ENCODE measurements at places on chromosomes 16 and 17.

DNA sequence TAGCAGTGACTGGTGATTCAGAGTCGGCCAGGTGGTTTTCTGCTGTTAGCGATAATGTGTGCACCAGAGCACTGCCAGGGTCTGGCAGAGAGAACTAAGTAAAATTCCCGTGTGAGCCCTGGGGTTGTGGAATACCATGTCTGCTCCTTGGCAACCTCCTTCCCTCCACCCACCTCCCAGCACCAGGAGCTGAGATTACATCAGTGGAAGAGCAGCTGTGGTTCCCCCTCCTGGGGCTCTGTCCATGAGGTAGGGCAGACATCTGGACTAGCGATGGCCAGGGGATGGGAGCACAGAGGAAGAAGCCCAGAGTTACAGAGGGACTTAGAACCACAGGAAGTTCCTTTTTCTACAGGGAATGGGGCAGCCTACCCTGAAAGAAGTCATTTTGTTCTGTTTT is 15.8 kb downstream of the CLEC10A start:
- DNase-seq = no peak

DNA sequence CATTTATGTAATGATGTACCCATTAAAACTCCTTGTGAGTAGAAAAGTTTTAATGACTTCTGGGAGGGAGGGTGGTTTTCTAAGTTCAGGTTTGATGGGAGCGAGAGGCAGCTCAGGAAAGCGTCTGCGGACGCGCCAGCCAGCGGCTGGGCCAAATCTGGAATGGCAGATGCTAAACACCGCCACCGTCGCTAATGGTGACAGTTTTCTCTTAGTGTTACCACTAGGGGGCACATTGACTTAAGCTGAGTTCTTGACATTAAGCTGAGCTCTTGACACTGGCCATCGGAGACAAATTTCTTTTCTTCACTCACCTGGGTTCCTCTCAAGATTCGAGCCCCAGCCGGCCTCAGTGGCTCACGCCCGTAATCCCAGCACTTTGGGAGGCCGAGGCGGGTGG is 6.7 kb downstream of the TRPV1 start:
- DNase-seq = no peak

DNA sequence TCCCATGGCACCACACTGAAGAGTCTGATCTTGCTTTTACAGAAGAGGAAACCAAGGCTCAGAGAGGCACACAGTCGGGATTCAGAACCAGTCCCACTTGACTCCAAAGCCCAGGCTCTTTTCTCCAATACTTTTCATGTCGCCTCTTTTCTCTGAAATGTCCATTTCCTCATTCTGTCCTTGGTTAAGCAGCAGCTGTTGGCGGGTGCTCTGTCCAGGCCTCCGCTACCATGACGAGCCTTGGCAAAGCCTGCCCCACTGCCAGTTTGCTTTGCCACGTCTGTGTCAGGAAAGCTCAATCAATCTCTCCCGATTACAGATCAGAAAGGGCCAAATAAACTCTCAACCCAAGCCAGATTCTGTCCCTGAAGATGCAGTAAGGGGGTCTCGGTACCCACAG is 9.1 kb upstream of the CEP295NL start:
- DNase-seq = no peak

GRCh38 chr16:24610416-24610755 is 71.0 kb downstream of the RBBP6 start:
- DNase-seq = no peak

DNA sequence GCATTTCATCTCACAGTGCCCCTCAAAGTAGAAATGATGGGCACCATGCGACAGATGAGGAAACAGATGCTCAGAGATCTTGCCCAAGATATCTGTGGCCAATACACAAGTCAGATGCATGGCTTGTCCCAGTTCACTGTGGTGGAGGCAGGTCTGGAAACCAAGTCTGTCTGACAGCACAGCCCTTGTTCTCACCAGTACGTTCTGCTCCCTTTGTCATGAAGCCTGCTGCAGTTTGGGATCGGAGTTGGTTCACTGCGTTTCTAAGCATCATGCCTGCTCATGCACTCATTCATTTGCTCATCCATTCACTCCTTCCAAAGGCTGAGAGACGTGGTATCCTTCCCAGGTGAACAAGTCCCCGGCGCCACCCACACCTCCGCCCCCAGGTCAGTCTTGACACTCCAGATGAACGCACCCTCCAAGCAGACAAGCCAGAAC is 27.2 kb upstream of the MEAK7 start:
- DNase-seq = no peak
